Cardiac septum (tissue), 1 donor: ENCODE measurements at places on chromosomes 6 and 20. TPM values are rescaled to one million over a fixed set of nuclear protein-coding genes. Genes with fewer than 3 reads are reported as not detected.

The SYNE1 gene
- total RNA-seq = 103 TPM

The SLC32A1 gene
- total RNA-seq = not detected

The EPB41L2 gene
- 54.1 TPM for total RNA-seq

The PRR18 gene
- 0.13 TPM for total RNA-seq

The GCLC gene
- total RNA-seq = 33.0 TPM

The LPA gene
- not detected for total RNA-seq
